Activated CD8-positive, alpha-beta memory T cell treated with anti-CD3 and anti-CD28 coated beads for 48 hours (primary cell): ENCODE measurements at places on chromosomes 7 and 10.

GRCh38 chr7:127383123-127383835 is 9.2 kb downstream of the ZNF800 start:
- DNase-seq, result no peak

- no peak for DNase-seq
These were observed 5.8 kb upstream of the AOC1 start for GRCh38 chr7:150846291-150847115.

DNA sequence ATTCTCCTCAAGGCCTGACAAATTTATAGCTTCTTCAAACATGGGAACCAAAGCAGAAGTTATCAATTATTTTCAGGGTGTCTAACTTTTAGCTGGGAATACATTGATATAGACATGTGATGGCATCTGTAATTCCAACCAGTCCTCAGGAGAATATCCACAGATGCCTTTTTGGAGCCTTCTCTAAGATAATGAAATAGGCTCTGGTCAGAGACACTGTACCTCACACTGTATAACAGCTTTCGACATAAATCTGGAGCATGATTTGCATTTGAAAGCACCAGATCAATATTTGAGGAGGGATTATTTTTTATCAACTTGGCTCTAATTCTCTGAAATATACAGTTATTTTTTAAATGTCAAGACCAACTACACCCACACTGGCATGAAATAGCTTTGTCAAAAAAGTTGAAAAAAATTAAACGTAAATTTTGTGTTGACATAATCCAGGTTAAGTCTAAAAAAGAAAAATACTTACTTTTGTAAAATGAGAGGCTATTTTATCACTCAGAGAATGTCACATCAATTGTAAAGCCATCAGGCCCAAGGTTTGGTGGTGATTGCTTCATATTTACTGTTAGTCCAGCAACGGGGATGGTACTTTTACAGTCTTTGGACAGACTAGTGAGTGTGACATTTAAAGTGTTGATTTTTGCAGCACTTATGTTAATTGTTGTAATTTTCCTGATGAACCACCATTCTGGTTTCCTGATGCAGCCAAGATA is 177.0 kb upstream of the SP8 start:
- DNase-seq, result no peak

GRCh38 chr10:31268444-31269303 is 50.3 kb upstream of the ZEB1 start:
- DNase-seq, result no peak

GRCh38 chr10:91879515-91880170 is 29.6 kb downstream of the FGFBP3 start:
- no peak for DNase-seq

- DNase-seq, result no peak
These were observed 26.4 kb upstream of the ANKRD1 start for GRCh38 chr10:90947030-90947960.

DNA sequence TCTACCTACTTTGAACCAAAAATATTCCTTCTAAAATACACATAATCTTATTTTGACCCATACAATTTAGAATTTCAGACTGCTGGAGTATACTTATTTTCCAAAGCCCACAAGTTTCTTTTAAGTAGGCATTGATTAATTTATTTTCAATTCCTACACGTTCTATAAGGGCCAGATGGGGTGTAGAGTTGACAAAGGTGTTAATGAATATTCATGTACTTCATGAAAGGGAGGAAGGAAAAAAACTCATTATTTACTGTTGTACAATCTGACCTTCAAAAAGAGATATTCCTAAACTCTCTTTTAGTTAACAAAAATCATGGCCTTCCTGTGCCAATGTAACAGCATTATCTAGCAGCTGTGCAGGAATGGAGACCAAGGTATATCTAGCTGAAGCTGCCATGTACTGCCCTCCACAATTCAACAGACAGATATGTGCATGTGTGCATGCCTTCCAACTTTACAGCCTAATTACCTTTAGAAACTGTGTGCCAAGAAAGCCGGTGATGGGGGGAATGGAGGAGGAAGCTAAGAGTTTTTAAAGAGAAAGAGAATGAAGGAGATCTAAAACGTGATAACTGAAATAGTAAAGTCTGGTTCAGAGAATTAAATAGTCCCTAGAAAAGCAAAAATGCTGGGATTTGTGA is 108.9 kb downstream of the UPF2 start:
- DNase-seq, result no peak

DNA sequence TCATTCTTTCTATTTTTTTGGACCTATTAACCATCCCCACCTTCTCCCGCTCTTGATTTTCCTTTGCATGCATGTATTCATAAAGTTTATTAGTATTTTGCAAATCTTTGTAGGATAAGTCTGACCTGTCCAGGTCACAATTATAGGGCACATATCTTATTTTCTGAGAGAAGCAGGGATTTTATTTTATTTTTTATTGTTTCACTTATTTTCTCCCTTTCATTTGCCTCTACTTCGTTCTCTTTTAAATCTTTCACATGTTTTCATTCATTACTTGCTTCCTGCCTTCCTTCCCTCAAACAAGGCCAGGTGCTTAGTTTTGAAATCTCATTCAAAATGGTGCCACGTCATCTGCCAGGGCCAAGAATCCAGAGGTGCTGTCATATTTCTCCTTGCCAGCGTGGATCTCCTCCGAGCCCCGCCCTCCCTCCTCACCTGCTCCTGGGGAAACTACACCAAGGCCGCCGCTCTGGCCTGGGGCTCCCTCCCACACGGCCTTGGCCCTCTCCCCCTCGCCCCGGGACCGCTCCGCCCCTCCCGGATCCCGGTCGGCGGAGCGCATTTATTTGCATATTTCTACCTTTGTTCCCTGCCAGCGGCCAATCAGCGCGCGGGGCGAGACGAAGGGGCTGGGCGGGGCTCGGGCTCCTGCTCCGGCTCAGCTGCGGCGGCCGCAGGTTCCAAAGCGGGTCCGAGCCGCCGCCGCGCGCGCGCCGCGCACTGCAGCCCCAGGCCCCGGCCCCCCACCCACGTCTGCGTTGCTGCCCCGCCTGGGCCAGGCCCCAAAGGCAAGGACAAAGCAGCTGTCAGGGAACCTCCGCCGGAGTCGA is at the start of gene TSPAN13:
Gene TSPAN13, plus strand, starts transcription at position 654 of the 830 bp plus-strand sequence. CDS start 213 bp downstream, outside the sequence.
- DNase-seq, result peak; percentile 41

- no peak for DNase-seq
These were observed 82.5 kb downstream of the TMEM178B start for GRCh38 chr7:141156407-141156806.

- no peak for DNase-seq
These were observed 169.7 kb downstream of the NEURL1 start for GRCh38 chr10:103663236-103663635.

- peak; percentile 16 for DNase-seq
These were observed 625 bp downstream of the IPMK start for GRCh38 chr10:58266826-58267712.

DNA sequence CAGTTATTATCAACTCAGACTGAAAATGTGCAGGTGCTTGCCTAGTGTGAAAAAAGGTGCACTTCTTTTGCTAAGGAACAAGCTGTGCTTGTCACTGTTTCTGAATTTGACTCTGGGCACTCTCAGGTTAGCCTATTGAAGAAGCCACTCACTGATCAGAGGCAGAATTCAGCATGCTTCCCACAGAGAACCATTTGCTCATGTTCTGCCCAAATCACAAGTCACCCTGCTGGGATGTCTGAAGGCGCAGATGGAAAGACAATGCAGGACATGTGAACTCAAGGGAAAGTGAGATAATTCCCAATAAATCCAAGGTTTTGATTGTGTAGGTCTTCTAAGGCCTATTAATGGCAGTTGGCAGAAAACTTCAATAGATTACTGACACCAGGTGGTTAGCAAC is 47.8 kb upstream of the CSTF2T start:
- DNase-seq, result no peak

DNA sequence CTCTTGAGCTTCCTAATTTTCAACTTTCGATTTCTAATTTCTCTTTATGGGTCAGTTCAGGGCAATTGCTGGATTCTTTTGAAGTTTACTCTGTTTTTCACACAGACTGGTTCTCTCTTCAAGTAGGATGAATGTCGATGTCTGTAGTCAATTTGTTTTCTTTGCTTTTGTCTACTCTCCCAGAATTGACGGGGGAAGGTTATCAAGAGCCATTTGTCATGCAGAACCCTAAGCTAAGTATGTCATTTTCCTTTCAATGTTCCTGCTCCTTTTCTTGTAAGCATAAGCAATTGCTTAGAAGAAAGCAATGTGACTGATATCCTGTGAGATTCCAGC is 53.7 kb downstream of the SLC39A12 start:
- DNase-seq, result no peak

DNA sequence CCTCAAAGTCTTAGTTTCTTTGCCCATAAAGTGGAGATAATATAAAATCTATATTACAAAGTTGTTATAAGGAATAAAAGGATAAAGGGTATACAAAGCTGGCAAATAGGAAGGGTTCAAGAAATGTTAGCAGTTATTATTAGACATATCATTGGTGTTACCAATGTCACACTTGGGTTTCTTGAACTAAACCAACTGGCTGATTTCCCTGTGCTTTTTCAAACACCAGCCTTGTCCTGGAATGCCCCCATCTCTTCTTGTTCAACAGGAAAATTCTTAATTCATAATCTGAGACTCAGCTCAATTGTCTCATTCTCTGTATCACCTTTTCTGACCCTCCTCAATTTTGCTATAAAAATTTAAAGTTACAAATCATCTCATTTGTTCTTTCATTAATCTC is 143.7 kb upstream of the LRRTM3 start:
- no peak for DNase-seq

GRCh38 chr7:2001601-2002442 is 230.9 kb downstream of the MAD1L1 start:
- DNase-seq, result no peak

DNA sequence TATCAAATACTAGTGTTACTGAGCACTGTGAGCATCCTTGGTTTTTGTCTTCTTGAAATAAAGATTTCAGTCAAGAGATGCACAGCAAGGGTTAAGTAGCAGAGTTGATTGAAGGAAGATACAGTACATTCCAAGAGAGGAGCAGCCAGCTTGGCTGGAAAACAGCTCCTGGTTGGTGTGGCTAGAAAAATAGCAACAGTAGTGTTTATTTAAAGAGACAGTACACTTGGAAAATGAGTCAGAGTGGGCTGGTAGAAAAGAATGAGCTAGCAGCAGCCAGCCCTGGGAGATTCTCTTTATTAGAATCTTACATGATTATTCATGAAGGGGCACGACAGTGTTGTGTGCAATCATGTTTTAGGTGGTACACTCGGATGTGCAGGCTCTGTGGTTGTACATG is 1016.4 kb upstream of the SORCS1 start:
- DNase-seq, result no peak

GRCh38 chr10:6167456-6167855 is 35.3 kb upstream of the PFKFB3 start:
- DNase-seq, result no peak

GRCh38 chr10:124912101-124912886 is 29.6 kb upstream of the ZRANB1 start:
- no peak for DNase-seq

- no peak for DNase-seq
These were observed 81.9 kb upstream of the CAPZA2 start for GRCh38 chr7:116780521-116780920.

DNA sequence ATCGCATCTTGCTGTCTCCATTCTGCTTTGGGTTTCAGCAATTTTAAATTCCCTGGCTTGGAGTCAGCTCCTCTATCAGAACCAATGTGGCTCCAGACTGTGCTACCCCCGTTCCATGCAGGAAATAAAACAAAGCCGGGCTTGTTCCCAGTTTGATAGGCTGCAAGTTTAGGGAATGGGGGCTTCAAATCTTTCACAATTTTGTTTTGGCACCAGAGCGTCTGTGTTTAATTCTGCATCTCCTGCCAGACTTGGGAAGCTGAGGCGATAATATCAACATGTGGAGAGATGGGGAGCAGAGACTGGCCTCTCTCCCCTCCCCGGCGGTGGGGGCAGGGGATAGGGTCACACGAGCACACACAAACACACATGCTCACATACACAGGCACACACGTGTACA is 305.9 kb downstream of the FGFR2 start:
- no peak for DNase-seq

GRCh38 chr10:102656026-102656425 is 11.7 kb downstream of the TRIM8 start:
- DNase-seq, result no peak

DNA sequence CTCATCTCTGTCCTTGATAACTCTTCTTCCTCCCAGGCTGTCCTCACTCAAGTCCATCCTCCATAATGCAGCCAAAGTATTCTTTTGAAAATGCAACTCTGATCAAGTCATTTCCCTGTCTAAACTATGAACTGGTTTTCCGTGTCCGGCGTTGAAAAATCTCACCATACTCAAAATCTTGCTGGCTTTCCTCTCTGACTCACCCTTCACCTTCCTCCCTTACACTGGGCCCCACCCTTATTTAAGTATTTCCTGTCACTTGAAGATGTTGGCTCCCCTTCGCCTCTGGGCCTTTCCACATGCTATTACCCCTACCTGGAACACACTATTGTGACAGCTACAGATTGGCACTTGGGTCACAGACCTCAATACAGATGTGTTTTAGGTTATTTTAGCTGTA is 515.6 kb downstream of the INHBA start:
- no peak for DNase-seq

GRCh38 chr7:70696201-70696754 is 435.7 kb upstream of the GALNT17 start:
- no peak for DNase-seq

DNA sequence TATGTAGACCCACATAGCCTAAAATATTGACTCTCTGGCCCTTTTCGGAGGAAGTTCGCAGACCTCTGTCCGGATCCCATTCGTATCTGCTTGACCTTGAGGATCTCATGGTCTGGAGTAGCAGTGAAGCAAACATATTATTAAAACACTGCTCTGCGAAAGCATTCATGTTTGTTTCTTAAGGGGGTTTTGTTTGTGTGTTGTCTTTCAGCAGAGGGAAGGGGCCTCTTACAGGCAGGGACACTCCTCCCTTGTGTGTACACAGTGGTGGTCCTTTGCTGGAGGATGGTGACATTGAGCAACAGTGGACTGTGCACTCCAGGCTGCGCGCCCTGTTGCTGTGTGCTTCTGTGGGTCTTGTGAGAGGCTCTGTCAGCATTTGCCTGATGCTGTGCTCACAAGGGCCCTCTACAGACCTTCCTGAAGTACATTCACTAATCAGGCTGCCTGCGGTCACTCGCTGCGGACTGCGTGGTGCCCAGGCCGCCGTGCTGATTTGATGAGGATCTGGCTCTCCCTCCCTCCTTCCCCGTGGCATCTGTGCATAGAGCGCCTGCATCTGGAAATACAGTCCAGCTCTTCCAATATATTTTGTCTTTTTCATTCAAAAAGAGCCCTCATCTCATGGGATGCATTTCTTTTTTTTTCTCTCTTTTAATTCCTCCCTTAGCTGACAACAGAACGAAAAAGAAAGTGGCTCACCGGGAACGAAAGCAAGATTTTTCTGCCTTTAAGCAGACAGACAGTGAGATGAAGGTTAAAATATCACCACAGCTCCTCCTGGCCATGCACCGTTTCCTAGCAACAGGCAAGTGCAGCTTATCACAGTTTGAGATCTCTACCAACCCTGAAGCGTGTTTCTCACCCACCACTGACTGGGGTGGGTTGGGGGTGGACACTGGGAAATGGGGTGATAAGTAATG is 135.8 kb downstream of the CNNM2 start:
- no peak for DNase-seq

DNA sequence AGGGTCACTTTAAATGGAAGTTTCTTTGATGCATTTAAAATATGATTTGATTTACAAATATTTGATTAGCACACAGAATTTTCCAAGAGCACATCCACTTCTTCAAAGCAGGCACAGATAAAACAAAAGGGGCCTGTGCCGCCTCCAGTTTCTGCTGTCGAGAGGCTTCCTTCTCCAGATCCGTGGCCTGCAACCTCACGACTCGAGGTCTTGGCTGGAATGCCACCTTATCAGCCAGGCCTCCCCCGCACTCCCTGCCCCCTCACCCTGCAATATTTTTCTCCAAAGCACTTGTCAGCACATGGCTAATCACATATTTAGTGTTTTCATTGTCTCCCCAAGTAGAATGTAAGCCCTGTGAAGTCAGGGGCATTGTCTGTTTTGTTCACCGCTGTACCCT is 12.5 kb downstream of the PYROXD2 start:
- no peak for DNase-seq
